MCF 10A (cell line): ENCODE measurements at places on chromosomes 5 and 9.
A peak's percentile ranks its signal among the peaks of the same experiment; 100 is the strongest.

GRCh38 chr9:118594428-118594827 lies 774.8 kb downstream of the BRINP1 start:
- no peak for DNase-seq

DNA sequence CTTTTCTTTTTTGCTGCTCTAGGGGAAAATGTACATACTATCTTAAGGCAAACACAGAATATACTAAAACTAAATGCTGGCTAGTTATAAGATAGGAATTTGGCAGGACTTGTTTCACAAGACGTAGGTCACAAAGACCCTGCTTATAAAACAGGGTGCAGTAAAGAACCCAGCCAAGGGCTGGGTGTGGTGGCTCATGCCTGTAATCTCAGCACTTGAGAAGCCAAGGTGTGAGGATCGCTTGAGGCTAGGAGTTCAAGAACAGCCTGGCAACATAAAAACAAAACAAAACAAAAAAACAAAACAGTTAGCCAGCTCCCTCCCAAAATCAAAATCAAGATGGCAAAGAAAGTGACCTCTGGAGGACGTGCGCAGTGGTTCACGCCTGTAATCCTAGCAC lies 49.5 kb upstream of the DENND4C start:
- no peak for DNase-seq

- DNase-seq: no peak
Measured at GRCh38 chr5:145942201-145942600, 5.8 kb downstream of the SH3RF2 start.

GRCh38 chr5:135887881-135888614 lies 7.6 kb downstream of the IL9 start:
- DNase-seq: peak; percentile 75

GRCh38 chr9:112699230-112699629 lies 18.7 kb downstream of the INIP start:
- no peak for DNase-seq

GRCh38 chr9:84002344-84002743 lies 21.7 kb downstream of the RMI1 start:
- DNase-seq: no peak
